ENCODE measurements at places on chromosomes 1 and 21.

GRCh38 chr1:201653233-201653632 is 114.3 kb downstream of the NAV1 start:
- DNase-seq: no peak

DNA sequence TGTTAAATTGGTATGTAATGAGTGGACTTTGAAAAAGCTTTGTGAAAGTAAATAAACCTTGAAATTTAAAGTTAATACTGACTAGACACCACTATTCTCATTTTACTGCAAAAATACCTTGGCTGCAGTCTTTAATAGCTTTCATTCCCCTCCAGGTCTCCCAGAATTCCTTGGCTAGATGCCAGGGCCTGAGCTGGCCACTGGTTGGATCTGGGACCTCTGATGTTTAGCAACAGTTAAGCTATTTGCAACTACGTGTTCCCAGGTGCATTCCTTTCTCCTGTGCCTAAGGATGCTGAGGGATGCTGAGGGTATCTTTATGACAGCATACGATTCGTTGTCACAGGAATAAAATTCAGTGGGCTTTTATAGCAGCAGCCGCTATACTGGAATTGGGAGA is 938.7 kb downstream of the TTLL7 start:
- no peak for DNase-seq

DNA sequence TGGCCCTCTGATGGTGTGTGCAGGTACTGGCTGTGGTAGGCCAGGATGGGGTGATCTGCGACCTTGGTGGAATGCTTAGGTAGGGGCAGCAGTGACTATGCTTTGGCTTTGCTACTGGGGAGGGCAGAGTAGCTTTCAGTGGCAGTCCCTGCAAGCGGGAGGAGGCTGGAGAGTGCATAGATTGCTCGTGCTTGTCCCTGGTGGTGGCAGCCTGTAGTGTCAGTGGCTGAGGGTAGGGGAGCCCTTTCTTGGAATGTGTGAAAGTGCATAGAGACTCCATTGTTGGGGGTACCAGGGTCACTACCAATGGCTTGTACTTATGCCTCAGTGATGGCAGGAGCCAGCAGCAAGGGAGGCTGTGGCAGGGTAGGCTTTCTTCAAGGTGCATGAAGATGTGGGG is 582.6 kb downstream of the MRPL39 start:
- no peak for DNase-seq

GRCh38 chr1:46394108-46394871 is at the start of gene FAAH:
TSS of gene FAAH (plus strand) at chr1:46394317. CDS start at chr1:46394349, 32 bp downstream.
- DNase-seq: no peak

- no peak for DNase-seq
These were observed 3.6 kb downstream of the C1orf174 start for GRCh38 chr1:3896396-3897000.

DNA sequence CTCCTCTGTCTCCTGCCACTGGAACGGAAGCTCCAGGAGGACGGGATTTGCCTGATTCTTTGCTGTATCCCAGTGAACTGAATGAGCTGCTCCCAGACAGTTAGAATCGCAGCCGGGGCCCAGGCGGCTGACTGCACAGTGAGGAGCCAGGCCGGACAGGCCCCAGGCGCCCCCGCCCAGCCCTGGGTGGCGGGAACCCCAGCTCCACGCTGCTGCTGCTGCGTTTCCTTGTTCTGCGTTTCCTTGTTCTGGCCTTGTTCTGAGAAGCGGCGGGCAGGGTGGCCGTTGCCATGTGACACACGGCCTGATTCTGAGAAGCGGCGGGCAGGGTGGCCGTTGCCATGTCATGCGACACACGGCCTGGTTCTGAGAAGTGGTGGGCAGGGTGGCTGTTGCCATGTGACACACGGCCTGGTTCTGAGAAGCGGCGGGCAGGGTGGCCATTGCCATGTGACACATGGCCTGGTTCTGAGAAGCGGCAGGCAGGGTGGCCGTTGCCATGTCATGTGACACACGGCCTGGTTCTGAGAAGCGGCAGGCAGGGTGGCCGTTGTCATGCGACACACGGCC is 56.2 kb downstream of the SLC37A1 start:
- DNase-seq: no peak

DNA sequence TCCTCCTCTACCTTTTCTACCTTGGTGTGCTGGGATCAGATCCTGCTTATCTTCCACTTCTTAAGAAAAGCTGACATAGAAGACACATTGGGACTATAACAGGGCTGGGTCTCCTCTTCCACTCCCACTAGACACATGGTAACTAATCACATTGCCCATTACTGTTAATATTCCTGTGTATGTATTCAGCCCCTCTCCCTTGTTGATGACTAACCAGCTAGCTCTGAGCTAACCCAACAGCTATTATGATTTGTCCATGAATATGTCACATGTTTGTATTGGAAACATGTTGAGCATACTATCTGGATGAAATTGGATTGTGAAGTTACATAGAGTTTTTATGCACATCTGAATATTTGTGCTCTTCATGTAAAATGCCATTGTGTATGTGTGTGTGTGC is 52.9 kb downstream of the MPZL1 start:
- DNase-seq: no peak

DNA sequence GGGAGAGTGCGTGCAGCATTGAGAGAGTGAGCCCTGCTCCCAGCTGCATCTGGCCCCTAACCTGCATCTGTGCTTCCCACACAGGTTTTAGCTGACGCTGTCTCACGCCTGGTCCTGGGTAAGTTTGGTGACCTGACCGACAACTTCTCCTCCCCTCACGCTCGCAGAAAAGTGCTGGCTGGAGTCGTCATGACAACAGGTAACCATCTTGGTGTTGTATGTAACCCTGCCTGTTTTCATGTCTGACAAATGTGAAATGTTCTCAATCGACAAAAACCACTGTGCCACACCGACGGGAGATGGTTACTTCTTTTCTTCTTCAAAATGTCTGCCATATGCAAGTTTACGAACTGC is 105.8 kb downstream of the ADARB1 start:
- no peak for DNase-seq

GRCh38 chr1:45079533-45079932 is 67.5 kb downstream of the UROD start:
- no peak for DNase-seq

DNA sequence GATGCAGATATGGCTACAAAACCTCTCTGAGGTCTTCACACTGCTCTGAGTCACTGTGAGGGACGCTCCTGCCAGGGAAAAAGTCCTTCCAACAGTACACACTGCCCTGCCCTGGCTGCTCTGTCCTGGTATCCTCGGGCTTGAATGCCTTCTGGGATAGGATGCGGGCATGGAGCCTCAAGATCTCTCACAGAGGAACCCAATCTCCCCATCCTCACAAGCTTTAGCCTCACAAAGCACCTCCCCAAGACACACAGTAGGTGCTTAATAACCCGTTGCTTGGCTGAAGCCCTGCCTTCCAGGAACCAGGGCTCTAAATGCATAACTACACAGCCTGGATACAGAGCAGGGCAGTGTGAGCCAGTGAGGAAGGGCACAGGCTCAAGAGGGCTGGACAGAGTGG is 9.2 kb downstream of the RAP1GAP start:
- no peak for DNase-seq

GRCh38 chr1:176208034-176208433 is 948 bp upstream of the COP1 start:
- DNase-seq: no peak

- DNase-seq: no peak
These were observed 7.6 kb upstream of the SLC19A1 start for GRCh38 chr21:45549626-45550463.
